ENCODE measurements at places on chromosomes 12 and 14. TPM values are rescaled to one million over a fixed set of nuclear protein-coding genes. Genes with fewer than 3 reads are reported as not detected.

Gene BAZ1A
- total RNA-seq: 30.1 TPM

Gene LLPH
- 5.1 TPM for total RNA-seq

Gene GNG2
- total RNA-seq: 13.0 TPM

Gene COQ6
- 60.5 TPM for total RNA-seq

Gene MMP17
- 4.0 TPM for total RNA-seq

Data from Peyer's patch (tissue), 4 donors.